ENCODE measurements at places on chromosomes 3 and 15.
A peak's percentile ranks its signal among the peaks of the same experiment; 100 is the strongest.

DNA sequence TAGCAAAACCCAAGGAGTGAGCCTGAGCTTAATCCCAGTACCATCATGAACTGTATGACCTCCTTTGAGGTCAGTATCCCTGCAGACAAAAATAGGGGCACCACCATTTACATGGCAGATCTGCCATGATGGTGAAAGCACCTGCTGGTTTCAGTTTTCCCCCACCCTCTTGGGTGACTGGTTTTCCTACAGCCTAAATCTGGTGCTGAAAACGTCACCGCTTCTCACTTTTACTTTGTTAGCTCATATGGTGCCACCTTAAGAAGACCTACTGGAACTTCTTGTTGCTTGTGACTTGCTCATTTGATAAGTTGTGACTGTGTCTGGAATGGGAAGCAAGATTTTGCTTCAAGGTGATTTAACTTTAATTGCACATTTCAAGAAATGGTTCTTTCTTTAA is 5.1 kb downstream of the PPP1R2 start:
- no peak for DNase-seq

DNA sequence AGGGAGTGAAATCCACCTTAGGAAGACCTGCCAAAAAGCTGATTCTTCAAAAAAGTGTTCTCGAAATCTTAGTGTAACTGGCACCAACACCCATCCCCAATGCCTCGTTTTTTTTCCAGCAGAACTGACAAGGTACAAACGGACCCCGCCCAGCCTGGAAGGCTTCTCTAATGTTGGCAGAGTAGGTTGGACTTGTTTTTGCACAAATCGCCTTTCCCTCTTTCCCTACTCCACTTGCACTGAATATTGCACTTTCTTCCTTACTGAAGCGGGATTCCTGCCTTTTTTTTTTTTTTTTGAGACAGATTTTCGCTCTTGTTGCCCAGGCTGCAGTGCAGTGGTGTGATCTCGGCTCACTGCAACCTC is 544 bp upstream of the TIMMDC1 start:
- DNase-seq: peak; percentile 25

DNA sequence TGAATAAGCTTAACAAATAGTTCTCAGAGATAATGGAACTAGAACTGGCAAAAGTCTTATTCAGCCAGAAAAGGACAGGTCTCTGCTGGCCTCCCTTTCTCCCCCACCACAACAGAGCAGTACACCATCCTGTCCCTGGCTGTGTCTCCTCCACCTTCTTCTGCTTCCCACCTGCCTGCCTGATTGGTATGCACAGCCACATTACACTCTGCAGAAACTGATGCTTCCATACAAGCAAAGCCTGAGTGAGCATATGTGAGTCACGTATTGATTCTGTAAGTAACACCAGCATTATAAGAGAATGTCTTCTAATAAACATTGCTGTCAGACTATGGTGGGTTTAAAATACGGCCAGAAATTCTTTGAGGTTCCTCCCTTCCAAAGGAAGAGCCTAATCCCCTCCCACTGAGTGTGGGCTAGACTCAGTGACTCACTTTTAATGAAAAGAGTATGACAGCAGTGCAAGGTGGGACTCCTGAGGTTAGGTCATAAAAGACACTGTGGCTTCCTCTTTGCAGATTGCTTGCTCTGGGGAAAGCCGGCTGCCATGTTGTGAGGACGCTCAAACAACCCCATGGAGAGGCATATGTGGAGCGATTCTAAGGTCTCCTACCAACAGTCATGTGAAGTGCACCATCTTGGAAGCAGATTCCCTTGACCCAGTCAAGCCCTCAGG is 44.4 kb downstream of the ANXA2 start:
- no peak for DNase-seq

GRCh38 chr15:33547876-33548275 is 237.1 kb downstream of the RYR3 start:
- DNase-seq: peak; percentile 48

DNA sequence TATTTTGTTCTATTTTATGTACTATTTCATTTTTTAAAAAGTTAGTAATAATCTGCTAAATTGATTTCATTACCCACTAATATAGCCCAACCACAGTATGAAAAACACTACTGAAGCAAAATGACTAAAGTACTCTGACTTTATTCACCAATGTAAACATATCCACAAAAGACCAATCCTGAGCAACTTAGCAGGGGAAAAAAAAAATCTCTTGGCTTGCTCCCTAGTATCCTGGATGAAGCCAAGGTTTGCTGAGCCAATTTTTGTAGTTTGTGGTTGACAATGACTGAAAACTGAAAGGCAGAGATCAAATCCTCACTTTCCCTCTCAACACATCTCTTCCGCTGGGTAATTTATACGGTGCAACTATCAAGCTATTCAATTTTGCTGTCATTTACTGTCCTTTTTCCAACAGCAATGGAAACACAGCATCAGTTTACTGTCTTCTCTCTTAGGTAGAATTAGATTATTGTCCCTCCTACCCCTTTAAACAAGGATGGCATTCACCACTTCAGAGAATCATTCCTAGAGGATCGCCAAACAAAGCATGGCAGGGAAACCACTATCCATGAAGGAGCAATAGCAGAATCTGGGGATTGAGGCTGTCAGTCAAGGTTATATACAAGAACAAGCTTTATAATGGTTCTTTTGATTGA is 149.7 kb downstream of the THRB start:
- DNase-seq: peak; percentile 11
